A172 (cell line): ENCODE measurements at places on chromosomes 4 and X.

DNA sequence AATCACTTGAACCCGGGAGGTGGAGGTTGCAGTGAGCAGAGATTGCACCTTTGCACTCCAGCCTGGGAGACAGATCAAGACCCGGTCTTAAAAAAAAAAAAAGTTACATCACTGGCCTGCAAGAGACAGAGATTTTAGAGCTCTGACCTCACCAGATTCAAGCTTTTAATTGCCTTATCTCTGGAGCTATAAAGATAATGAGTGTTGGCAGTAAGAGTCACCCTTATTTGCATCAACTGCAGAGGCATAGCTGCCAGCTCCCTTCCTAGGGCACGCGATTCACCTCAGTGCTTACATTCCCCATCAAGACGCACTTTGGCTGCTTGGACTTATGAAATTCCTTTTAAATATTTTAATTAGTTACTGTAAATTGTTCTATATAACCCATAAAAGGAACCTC is 12.5 kb upstream of the SPATA4 start:
- DNase-seq = peak; percentile 12

- DNase-seq = no peak
Measured at GRCh38 chr4:154574311-154574710, 11.5 kb downstream of the FGB start.

GRCh38 chrX:107014936-107015335 is 14.9 kb upstream of the MORC4 start:
- no peak for DNase-seq

- peak; percentile 94 for DNase-seq
Measured at GRCh38 chr4:185847352-185848097, 35.5 kb upstream of the SORBS2 start.

GRCh38 chr4:165873298-165874071 is 448 bp downstream of the TLL1 start:
- DNase-seq = peak; percentile 1

DNA sequence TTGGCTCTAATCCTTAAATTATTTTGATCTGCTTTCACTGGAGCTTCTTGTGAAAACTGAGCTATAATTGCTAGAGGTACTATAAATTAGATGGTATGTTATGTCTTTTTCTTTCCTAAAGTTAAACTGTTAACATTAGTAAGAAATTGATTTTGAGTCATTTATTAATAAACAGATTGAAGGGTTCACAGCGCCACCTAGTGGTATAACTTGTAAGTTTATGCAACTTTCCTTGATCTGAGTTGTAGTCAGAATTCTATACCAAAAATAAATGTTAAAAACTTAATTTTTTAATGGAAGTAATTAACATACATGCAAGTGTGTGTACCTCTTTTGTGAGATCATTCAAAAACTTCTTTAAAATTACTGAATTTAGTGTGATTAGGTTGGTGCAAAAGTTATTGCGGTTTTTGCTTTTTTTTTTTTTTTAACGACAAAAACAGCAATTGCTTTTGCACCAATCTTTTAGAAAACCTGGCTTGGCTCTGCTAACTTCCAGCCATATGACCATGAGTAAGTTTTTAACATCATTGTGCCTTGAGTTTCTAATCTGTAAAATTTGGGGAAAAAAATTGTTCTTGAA is 151.5 kb downstream of the CENPC start:
- DNase-seq = peak; percentile 23

DNA sequence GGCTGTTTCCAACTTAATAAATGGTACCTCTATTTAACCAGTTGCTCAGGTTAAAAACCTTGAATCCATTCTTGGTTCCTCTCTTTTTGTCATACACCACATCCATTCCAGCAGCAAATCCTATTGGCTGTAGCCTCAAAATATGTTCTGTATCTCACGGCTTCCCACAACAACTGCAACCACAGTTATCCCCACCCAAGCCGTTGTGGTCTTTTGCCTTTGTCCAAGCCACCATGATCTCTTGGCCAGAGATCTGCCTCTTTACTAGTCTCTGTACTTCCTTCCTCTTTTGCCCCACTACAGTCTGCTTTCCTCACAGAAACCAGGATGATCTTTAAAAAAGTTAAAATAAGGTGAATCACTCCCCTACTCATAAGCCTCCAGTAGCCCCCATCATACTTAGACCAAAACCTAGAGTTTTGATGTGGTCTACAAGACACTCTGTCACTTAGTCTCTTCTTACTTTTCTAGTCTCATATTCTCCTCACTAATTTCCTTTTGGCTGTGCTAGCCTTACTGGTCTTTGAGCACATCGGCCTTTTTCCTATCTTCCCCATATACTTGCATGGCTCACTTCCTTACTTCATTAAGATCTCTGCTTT is 10.3 kb downstream of the MAOA start:
- DNase-seq = no peak

GRCh38 chr4:52655506-52655905 is 3.6 kb downstream of the USP46 start:
- no peak for DNase-seq

- DNase-seq = no peak
Measured at GRCh38 chrX:114583646-114584374, at the start of gene HTR2C. Gene HTR2C, plus strand, starts transcription at chrX:114584086. Its CDS starts 142,851 bp downstream, at chrX:114726937.

DNA sequence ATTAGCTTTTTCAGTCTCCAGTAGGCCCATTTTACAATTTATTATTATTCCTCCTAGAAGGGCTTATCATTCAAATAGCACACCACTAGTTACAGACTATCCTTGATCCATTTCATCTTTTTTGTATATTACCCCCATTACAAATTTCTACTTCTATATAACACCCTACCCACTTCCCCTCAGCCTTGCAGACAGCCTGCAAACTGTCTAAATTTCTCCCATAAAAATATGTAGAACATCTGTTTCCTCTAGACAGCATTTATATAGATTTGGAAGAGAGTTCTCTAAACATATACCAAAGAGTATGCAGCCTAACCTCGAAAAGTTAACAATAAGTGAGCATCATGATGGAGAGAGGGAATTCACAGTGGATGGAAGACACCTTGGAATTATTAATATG is 30.8 kb downstream of the COMMD8 start:
- DNase-seq = no peak

DNA sequence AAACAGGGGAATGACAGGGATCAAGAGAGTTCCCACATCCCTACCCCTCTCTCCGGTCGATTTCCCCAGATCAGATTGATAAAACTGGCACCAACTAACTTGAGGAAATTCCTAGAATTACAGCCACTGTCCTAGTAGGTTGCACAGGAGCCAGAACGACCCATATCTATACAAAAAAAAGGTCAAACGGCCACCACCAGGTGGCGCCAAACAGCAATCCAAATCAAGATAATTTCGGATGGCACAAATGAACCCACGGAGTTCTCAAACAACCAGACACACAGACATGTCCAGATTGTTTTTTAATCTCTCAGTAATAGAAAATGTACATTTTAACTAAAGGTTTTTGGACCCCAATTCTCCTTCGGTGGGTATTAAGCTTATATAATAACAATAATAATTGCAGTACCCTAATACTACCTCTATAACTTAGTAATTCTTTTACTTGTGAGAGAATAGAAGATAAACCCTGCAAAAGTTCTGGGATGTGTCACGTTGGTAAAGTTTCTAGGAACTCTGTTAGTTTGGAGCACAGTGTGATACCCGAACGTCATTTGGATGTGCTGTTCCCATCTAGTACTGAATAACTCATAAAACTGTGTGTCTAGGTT is 212.6 kb downstream of the SPOCK3 start:
- DNase-seq = peak; percentile 54

GRCh38 chrX:134251241-134251640 is 14.3 kb downstream of the CCDC160 start:
- no peak for DNase-seq

DNA sequence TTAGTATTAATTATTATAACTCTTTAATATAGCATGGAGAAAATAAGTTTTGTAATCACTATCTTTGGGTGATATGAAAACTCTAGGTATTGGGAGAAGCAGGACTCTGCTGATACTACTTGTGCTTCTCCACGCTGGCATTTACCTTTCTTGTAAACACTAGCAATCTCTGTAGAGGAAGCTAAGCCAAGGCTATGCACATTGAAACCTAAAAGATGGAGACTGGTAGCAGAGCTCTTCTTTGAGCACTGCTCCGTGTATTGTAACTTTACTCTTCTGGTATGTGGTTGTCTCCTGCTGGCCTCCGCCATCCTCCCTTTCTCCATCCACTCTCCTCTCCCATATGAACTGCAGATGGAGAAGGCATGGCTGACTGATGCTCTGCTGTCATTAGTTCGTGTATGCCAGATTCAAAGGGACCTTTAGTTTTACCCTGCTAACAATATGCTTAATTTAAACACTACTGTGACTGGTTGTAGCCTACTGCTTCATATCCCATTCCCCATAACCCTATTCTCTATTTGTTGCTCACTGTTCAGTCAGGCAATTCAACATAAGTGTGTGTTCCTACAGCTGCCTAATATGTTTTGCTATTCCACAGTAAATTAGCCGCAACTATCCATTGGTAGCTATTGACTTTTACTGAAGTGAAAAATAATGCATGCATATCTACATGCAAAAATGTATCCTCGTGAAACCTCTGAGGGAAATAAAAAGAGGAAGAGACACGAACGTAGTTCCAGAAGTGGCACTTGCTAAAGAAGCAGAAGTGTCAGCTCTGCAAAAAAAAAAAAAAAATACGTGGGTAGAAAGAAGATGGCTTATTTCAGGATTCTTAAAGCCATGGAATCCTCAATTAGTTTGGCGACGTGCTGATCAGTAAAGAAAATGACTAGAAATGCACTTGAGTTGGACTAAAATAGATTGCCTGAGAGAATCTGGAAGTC is 55.6 kb upstream of the CCSER1 start:
- no peak for DNase-seq

DNA sequence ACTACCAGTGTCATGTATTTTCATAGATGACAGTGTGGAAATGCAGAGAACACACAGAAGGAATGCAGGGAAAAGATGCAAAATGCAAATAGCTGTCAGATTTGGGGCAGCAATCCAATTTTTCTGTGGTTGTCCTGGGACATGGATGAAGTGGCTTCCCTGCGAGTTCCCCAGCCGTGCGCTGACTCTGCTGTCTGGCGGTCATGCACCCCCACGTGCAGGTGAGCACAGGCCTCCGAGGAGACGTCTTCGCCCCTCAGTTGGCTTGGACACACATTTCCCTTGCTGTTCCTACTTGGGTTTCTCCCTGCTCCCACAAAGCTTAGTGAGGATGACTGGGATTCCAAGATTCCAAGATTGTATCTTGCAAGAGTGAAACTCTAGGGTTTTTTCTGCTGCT is 24.4 kb downstream of the BLOC1S4 start:
- DNase-seq = no peak

GRCh38 chrX:80334583-80334982 is 85.7 kb upstream of the TENT5D start:
- DNase-seq = no peak

DNA sequence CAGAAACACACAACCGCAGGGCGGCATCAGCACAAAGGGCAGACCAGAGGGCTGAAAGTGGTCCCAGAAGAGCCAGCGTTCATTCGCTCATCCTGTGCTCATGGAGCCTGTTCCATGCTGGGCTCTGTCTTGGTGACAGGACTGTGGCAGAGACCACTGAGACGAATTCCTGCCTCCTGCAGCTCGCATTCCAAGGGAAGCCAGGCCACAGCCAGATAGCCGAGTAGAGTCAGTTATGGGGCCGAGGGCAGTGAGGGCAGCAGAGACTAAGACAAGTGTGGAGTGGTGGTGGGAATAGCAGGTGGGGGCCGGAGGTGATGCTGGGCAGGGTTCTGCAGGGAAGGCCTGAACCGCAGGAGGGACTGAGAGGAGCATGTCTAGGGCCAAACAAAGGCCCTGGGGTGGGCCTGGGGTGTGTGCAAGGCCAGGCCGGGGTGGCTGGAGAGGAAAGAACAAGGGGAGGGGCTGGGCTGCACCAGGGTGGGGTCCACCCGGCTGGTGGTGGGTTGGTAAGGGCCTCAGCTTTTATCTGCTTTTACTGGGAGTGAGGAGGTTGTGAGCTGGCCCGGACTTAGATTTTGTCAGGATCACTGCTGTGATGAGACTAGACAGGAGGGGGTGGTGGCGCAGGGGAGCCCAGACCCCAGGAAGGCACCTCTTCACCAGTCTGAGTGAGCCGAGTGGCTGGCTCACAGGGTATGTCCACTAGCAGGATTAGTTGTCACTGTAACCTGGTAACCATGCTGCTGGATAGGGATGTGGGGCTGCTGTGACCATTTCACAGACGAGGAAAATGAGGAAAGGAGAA is 6.3 kb downstream of the PSAPL1 start:
- DNase-seq = no peak

- DNase-seq = no peak
Measured at GRCh38 chrX:40310447-40310846, 212.7 kb upstream of the BCOR start.

- DNase-seq = peak; percentile 23
Measured at GRCh38 chr4:6938237-6938636, 28.6 kb downstream of the TBC1D14 start.

DNA sequence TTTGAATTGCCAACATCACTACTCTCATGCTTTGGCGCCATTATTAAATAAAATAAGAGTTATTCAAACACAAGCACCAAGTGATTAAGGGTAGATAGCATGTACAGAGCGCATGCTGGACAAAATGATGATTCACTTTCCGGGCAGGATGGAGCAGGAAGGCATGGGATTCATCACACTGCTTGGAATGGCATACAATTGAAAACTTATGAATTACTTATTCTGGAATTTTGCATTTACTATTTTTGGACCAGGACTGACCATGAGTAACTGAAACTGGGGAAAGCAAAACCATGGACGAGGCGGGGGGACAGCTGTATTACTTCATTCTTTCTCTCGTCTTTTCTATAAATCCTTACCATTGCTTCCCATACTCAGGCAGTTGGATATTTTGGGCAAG is 28.5 kb upstream of the FGF5 start:
- peak; percentile 75 for DNase-seq

DNA sequence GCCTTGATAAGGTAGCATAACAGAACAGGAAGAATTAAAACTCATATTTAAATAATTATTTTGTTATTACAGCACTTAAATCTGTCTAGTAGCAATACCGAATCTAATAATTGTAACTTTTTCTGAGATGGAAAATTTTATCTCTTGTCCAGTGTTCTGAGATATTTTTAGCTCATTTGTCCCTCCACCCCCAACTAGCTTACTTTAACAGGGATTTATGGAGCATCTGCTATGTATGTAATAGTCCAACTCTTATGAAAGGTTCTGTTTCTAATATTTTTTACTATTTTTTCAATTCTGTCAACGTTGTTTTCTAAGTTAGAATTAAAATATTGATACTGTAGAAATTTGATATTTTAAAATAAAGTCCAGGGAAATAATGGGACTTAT is 38.2 kb upstream of the NUDT6 start:
- no peak for DNase-seq

- DNase-seq = no peak
Measured at GRCh38 chr4:786861-787300, 39.0 kb downstream of the CPLX1 start.

- DNase-seq = peak; percentile 85
Measured at GRCh38 chrX:45803383-45803921, 602.8 kb upstream of the DIPK2B start.

- DNase-seq = no peak
Measured at GRCh38 chr4:185398618-185399017, 2.0 kb downstream of the ANKRD37 start.

GRCh38 chrX:23503835-23504539 is 163.3 kb upstream of the PRDX4 start:
- DNase-seq = peak; percentile 97

GRCh38 chr4:74947798-74948197 is 14.9 kb downstream of the PARM1 start:
- DNase-seq = no peak
